ENCODE measurements at places on chromosomes 13 and 19.
A peak's percentile ranks its signal among the peaks of the same experiment; 100 is the strongest.

GRCh38 chr19:16571283-16571682 lies 932 bp downstream of the SLC35E1 start:
- DNase-seq, result peak; percentile 25

DNA sequence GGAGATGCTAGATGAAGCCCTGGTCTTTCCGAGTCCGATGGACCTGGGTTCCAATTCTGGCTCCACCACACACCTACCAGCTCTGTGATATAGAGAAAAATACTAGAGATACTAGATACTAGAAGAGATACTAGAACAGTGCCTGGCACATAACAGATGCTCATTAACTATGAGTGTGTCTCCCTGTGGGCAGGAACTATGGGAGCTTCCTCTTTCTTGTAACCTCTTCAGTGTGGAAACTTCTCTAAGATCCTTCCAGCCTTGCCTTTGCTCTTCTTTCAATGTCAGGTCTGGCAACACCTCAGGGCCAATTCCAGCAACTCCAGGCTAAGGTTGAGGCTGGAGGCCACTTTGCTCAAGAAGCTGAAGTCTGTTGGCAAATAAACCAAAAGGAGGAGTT lies 143.9 kb downstream of the KATNAL1 start:
- no peak for DNase-seq

- DNase-seq, result peak; percentile 73
Measured at GRCh38 chr13:100338275-100338674, 249.4 kb downstream of the PCCA start.

GRCh38 chr19:1453525-1454364 lies 3.8 kb downstream of the APC2 start:
- DNase-seq, result no peak

DNA sequence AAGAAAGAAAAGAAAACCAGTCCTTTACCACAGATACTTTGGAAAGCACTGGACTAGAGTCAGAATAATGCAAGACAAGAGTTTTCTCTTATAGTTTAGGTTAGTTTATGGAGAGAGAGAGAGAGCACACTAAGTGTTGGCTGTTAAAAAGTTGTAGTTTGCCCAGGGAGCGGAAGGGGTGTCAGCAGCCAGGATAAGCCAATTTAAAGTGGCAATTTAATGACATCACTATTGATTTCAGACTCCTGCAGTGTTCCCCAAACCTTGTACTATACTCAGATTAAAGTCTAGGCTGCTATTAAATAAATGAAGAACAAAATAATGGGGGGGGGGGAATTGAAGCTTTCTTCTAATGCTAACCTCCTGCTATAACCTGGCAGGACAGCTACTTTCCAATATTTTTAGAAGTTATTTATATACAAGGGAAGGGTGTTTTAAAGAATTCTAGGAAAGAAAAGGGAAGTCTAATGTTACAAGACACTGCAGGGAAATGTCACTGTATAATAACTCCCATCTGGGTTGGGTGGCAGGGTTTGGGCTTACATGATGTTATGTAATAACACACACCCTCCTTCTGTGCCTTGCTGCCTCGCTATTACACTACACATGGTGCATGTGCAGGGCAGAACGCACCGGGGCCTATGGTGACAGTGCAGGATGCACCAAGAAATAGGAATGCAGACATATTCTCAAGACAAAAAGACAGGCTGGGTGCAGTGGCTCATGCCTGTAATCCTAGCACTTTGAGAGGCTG lies 19.9 kb downstream of the TPT1 start:
- DNase-seq, result no peak

- DNase-seq, result peak; percentile 20
Measured at GRCh38 chr13:99256709-99257108, 1.5 kb downstream of the GPR18 start.

DNA sequence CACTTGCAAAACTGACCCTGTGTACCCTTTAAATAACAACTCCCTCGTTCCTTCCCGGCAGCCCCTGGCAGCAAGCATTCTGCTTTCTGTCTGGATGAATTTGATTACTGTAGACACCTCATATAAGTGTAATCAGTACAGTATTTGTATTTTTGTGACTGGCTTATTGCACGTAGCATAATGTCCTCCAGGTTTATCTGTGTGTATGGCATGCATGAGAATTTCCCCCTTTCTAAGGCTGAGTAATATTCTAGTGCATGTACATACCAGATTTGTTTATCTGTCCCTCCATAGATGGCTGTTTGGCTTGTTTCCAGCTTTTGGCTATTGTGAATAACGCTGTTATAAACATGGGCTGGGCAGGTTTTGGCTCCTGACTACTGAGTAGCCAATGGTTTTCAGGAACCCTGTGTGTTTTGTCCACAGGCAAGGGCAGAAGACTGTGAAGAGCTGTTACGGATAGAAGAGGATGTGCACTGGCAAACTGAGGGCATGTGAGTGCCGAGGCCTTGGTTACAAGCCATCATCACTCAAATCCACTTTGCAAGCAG lies 98.0 kb downstream of the ESD start:
- DNase-seq, result no peak

DNA sequence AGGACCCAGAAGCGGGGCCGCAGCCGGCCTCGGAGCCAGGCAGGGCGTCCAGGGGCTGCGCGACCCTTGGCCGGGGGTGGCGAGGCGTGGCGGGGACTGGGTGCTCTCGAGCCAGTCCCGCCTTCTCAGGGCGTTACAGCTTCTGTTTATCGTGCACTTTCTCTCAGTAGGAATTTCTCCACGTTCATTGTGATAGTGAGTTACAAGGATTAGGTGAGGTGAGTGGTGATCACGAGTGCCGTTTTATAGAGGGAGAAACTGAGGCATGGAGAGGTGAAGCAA lies 600 bp downstream of the AP1M1 start:
- DNase-seq, result no peak

DNA sequence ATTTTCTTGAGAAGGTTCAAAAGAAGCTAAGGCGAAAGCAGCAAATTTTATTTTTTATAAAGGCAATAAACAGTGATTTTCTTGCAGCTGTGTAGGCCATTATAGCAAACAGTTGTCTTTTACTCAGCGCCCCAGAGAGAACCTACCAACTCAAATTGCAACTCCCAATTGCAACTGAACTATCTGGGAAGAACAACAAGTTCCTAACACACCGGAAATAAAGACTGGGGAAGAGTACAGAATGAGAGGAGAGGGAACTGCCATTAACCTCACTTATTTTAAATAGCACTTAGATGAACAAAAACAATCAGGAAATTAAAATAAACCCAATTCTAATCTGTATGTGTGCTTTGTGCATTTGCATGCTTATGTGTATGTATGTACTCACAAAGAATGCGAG lies 171.1 kb downstream of the KCTD12 start:
- DNase-seq, result no peak

DNA sequence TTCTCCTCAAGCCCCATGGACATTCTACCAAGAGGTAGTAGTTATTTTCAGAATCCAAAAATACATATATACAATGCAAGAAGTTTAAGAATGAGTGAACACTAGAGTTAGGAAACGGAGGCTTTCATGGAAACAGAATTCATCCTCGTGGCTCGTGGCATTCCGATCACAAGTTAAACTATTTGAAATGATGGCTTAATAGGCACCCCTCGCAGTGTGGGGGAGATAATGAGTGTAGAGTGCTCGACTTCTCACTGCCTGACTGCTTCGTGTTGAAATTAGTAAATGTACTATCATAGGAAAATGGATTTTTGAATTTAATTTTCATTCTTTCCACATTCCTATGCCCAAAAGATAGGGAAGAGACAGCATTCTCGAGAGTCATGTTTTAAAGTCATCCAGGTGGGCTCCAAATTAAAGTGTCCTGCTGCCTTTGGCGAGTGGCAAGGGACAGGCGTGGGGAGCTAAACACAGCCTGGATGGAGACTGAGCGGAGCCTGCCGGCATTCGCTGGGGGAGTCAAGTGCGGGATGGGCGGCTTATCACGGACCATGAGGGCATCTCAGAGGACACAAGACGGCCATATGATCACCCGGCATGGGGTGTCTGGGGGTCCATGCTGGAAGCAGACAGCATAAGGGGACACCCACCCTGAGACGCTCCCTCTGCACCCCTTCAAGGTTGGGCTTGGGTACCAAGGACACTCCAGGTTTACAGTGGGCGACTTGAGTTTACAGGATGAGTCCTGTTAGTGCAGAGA lies 165.2 kb downstream of the TEX29 start:
- DNase-seq, result no peak

DNA sequence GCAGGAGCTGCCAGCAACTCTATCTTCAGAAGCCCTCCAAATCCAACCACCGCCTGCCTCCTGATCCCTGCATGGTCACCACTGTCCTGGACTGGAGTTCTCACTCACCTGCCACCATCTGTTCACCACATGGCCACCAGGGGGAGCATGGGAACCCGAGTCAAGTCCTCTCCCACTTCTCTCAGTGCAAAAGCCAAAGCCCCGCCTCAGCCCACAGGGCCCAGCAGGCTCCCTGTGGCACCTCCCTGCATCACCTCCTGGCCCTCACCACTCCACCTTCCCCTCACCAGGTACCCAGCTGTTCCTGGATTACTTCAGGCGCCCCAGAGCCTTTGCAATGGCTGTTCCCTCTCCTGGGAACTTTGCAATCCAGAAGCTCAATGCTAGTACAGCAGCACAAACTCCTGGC lies 5.3 kb downstream of the DHPS start:
- DNase-seq, result peak; percentile 64

DNA sequence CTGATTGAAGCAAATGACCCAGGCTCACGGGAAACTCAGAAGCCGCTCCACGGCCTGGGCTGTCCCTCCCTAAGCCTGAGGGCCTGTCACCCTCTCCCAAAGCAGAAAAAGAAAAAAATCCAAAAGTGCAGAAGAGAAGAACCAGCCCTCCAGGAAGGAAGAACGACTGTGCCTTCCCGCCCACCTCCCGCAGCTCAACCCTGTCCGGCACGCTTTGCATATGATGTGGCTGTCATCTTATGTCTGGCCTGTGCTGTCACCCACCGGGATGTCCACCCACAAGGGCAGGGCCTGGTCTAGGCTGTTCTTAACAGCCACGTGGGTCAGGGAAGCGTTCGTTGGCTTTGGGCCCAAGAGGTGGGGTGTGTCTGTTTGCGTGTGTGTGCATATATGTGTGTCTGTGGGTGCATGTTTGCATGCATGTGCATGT lies 13.7 kb downstream of the ZBTB7A start:
- no peak for DNase-seq

- peak; percentile 57 for DNase-seq
Measured at GRCh38 chr13:20353973-20354372, 121.9 kb upstream of the GJB6 start.

- DNase-seq, result peak; percentile 55
Measured at GRCh38 chr19:54266133-54266532, 9.1 kb upstream of the LILRB5 start.

- peak; percentile 46 for DNase-seq
Measured at GRCh38 chr19:19531951-19532805, 3.5 kb downstream of the YJEFN3 start.

GRCh38 chr19:27774337-27774736 lies 1438.6 kb downstream of the UQCRFS1 start:
- no peak for DNase-seq

Measured in astrocyte of the spinal cord (primary cell).